ENCODE measurements at places on chromosomes 13 and 19.

DNA sequence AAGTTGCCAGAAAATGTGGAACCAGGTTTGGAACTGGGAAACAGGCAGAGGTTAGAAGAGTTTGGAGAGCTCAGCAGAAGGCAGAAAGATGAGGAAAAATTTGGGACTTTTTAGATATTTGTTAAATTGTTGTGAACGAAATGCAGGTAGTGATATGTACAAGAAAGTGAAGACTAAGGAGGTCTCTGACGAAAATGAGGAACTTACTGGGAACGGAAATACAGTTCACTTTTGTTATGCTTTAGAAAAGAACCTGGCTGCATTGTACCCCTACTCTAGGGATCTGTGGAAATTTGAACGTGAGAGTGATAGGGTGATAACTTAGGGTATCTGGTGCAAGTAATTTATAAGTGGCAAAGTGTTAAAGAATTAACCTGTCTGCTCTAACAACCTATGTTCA, 632.4 kb downstream of the SLITRK5 start:
- DNase-seq, result no peak

DNA sequence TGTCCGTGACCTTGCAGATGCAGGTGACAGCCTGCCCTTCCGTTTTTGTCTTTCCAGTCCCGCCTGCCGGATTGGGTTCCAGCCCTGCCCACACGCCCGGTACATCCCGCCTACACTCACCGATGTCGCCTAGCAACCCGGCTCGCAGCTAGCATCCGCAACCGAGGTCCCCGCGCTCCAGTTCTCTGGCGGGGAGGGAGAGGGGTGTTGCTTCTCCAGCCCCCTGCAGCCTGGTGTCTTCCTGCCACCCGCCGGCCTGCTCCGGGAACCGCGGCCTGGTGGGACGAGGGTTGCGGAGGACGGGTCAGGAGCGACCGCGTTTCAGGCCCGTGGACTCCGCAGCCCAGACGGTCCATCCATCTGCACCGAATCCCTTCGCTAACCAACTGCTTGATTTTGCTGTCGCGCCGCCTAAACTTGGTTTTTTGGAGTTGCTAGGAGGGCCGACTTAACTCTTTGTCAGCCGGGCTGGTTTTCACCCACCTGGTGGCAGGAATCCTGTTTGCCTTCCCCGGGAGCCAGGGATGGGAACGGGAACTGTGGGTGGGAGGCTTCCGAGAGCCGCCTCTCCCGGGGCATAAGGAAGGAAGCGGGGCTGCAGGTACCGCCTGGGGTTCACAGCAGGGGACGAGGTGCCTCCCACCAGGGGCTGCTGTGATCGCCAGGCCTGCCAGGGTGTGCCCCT, 15.4 kb upstream of the MATK start:
- DNase-seq, result peak; percentile 51

- no peak for DNase-seq
These were observed 57.0 kb downstream of the NUFIP1 start for GRCh38 chr13:44932171-44932849.

- DNase-seq, result peak; percentile 21
These were observed 19.7 kb downstream of the ZFR2 start for GRCh38 chr19:3849092-3849491.

- DNase-seq, result no peak
These were observed 2506.4 kb downstream of the PCDH9 start for GRCh38 chr13:64723724-64724123.

DNA sequence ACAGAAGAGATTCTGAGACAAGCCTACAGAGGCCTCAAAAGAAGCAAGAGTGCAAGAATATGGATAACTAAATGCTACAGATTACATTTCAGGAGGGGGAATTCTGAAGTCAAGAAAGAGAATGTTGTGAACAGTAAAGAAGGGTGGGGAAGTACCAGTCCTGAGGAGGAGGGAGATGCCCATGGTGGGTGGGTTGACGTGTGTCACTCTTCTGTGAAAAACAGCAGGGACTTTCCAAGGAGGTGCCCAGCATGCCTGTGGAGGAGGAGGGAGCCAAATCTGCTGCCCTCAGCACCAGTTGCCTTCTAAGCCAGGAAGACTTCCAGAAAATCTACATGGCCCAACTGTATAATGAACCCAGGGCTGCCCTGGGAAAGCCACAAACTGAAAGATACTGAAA, 87.7 kb downstream of the SGCG start:
- no peak for DNase-seq

- DNase-seq, result no peak
These were observed 716.0 kb upstream of the PCDH20 start for GRCh38 chr13:62131604-62132003.

DNA sequence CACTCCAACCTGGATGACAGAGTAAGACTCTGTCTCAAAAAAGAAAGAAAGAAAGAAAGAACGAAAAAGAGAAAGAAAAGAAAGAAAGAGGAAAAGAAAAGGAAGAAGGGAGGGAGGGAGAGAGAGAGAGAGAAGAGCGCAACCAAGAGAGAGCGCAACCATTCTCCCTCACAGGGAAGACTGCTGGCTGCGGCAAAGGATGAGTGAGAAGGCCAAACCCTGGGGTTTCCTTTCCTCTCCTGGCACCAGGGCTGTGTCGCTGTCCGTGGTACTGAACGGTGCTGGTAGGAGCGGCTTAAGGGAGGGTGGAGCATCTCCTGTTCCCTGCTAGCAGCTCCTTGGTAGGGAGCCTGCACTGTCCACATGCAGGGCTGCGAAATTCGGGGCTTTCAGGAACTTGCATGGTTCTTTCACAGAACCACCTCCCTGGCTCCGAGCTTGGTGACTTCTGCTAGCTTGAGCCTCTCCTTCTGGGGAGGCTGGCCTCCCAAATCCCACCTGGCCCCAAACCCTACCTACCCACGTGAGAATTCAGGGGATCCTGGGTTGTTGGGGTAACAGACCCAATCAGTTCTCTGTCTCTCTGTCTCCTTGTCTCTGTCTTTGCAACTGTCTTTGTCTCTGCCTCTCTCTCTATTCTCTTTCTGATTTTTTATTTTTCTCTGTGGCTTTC, 51.1 kb upstream of the ZNRF4 start:
- DNase-seq, result peak; percentile 1

DNA sequence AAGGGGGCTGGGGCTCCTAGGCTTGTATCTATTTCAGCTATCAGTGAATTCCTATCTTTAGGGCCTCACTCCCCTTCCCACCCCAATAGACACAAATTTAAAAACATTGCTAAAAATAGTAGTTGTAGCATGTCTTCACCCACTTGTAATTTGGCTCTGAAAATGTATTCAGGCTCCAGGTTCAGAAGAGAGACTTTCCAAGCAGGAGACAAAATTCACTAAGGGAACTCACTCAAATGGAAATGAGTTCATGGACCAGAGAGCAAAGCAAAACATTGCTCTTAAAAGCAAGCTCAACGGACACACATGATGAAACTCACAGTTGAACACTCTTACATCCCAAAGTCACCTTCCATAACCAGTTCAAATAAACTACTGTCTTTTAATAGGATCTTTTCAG, 36.8 kb downstream of the PHF11 start:
- no peak for DNase-seq

- no peak for DNase-seq
These were observed 3.8 kb downstream of the LGI4 start for GRCh38 chr19:35130761-35131720.

- DNase-seq, result no peak
These were observed 155.3 kb upstream of the LSM14A start for GRCh38 chr19:34017024-34017423.

DNA sequence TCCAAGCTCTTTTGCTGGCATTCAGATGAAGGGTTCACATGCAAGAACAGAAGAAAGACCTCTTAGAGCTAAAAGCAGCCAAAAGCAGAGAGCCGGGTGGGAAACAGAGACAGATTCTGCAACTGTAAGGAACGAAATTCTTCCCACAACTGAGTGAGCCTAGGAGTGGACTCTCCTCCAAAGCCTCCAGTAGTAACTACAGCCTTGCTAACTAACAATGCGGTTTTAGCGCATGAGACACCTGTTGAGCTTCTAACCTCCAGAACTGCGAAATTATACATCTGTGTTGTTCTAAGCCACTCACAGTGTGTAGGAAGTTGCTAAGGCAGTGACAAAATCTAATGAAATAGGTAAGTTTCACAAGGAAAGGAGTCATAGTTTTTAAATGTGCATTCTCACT, 98.1 kb upstream of the SLITRK1 start:
- DNase-seq, result no peak

- no peak for DNase-seq
These were observed 71.2 kb upstream of the STK24 start for GRCh38 chr13:98648141-98648540.

DNA sequence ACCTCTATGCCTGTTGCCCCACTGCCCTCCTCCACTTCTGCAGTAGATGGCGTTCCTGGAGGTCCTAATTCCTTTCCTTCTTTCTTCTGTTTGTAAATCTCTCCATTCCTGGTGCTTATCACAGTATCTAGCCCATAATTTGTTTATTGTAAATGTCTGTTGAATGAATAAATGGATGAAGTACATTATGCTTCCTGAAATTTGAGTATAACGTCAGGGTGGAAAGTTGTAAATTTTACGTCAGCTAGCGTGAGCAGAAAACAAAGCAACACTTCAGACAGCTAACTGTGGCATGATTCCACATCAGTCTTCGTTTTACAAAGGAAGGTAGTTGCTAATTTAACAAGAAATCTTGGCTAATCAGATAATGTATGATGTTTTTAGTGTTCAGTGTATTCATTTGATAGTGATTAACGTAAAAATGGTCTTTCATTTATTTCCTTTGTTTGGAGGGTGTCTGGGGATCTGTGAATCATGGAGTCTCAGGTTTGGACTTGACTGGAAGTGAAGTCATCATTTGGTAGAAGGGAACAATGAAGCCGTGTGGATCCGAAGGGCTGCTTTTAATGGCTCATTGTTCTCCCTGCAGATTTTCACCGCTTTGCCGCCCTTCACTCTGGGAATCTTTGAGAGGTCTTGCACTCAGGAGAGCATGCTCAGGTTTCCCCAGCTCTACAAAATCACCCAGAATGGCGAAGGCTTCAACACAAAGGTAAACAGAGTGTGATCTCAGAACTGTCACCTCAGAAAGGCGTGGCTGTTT, 215.1 kb downstream of the SHISA2 start:
- DNase-seq, result no peak

- no peak for DNase-seq
These were observed 549 bp downstream of the ZNF583 start for GRCh38 chr19:56404705-56405056.

DNA sequence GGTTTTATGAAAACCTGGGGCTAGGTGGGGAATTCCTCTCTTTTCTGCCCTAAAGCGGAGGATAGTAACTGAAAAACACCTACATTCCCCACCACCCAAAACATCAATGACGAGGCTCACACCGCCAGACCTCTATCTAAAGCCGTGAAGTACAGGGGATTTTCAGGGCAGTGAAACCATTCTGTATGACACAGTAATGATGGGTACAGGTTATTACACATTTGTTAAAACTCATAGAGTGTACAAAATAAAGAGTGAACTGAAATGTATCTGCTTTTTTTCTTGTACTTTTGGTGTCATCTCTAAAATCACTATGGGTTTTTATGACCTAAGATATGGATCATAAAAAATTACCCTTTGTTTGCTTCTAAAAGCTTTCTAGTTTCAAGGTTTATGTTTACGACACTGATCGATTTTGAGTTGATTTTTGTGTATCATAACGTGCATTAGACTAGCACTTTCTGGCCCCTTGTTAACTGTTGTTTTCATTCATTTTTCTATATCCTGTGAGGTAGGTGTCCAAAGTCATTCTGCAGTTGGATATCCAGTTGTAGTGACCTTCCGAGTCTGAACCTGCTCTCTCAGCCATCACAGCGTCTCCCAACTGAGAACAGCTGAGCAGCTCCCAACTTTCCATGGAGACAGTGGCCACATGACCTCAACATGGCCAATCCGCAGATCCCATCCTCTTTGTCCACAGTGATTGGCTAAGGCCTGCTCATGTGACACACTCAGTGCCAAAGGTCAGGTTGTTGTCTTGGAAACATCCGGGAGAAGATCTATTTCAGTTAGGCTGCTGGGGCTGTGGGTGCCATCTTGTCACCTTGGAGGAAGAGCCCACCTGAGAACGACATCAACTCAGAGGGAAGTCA, 10.3 kb downstream of the MBD3L2B start:
- no peak for DNase-seq

GRCh38 chr19:30712431-30713337, 340.5 kb downstream of the ZNF536 start:
- no peak for DNase-seq

- no peak for DNase-seq
These were observed 201.6 kb downstream of the SLITRK5 start for GRCh38 chr13:87872813-87873212.

DNA sequence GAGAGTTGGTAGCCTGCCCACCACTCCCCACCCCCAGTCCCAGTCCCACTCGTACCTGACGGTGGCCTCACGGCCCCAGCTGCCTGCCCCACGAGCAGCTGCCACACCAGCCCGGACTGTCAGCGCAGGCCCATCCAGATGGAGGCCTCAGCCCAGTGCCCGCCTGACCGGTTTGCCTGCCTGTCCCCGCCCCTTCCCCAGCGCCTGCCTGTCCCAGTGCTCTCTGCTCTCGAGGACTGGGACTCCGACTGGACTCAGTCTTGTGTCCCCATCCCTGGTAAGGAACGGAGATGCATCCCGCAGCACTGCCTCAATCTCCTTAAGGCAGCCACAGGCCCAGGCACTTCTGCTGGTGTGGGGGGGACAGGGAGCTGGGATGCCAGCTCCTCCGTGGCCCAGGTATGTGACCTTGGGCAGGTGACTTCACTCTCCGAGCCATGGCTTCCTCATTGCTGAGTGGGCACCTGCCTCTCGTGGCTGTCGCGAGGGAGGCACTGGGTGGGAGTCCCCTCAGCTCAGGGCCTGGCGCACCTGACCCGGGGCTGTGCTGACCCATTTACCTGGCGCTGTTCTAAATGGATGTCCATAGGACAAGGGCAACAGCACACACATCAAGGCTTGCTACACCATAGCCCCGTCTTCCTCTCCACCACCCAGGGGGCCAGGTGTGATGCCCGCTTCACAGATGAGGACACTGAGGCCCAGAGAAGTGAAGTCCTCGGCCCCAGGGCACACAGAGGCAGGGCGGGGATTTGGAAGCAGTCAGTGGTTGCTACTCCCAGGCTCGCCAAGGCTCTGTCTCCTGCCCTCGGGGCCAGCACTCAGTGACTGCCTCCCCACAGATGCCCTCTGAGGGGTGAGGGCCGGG, at the start of gene NKPD1:
Gene NKPD1, minus strand, starts transcription at position 113 of the 868 bp plus-strand sequence. CDS start 832 bp downstream, outside the sequence.
- DNase-seq, result no peak

DNA sequence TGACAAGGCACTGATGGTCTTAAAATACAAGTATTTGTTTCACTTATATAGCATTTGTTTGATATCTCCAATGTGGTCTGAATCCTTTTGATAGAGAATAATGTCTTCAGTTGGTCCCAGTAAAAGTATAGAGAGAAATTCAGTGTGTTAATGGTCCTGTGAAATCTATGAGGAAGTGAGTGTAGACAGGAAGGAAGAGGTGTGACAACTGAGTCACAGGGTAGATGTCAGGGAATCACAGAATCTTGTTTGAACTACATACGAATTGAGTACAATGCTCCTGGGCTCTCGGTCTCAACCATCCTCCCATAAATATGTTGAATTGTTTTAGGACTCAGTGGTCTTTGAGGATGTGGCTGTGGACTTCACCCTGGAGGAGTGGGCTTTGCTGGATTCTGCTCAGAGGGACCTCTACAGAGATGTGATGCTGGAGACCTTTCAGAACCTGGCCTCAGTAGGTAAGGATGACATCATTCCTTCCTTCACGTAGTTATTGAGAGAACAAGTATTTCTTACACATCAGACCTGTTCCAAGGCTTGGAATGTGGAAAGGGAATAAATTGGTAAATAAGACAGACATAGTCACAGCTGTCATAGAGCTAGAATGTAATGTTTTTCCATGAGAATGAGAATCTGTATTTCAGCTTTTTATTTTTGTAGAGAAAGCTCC, 9.1 kb downstream of the ZNF555 start:
- no peak for DNase-seq

Measured in stimulated activated CD8-positive, alpha-beta memory T cell treated with anti-CD3 and anti-CD28 coated beads, Interleukin-15, amount 100 ng/mL, for 4 hours (primary cell).